ENCODE measurements at places on chromosomes 6 and 20. TPM values are rescaled to one million over a fixed set of nuclear protein-coding genes. Genes with fewer than 3 reads are reported as not detected.

The ARFGEF2 gene
- 14.0 TPM for total RNA-seq

The C20orf202 gene
- not detected for total RNA-seq

The PSORS1C2 gene
- total RNA-seq = not detected

The ABCF1 gene
- total RNA-seq = 51.1 TPM

The ADGRF4 gene
- 8.7 TPM for total RNA-seq

The ZNF334 gene
- total RNA-seq = not detected

The PRKN gene
- total RNA-seq = 0.07 TPM

The LINC00237 gene
- not detected for total RNA-seq
